Activated effector memory CD4-positive, alpha-beta T cell treated with anti-CD3 and anti-CD28 coated beads, Interleukin-2, amount 50 U/mL, for 16 hours (primary cell): ENCODE measurements at places on chromosomes 1 and 21.

- no peak for DNase-seq
Observed at GRCh38 chr1:93328809-93329760, 16.6 kb upstream of the DR1 start.

- DNase-seq = no peak
Observed at GRCh38 chr1:54814126-54814498, 13.0 kb upstream of the TTC22 start.

GRCh38 chr1:219114014-219114413 lies 59.7 kb upstream of the LYPLAL1 start:
- DNase-seq = no peak

GRCh38 chr1:157515709-157516108 lies 36.6 kb downstream of the FCRL5 start:
- DNase-seq = no peak

DNA sequence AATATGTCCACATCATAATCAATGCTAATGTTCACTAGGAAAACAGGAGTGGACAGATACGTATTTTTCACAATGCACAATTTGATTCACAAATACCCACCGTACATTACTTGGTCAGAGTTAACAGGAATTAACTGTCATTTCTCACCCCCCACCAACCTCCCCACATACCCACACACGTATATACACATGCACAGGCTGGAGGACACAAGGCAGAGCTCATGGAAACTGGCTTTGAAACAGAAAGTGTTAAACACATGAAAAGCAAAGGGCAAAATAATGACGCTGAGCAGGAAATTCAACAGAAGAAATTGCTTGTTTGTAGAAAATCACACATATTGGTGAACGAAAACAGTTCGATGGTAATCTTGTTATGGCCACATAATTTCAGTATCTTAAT lies 188.4 kb upstream of the DMRTA2 start:
- DNase-seq = no peak

- DNase-seq = peak; percentile 78
Observed at GRCh38 chr1:25246600-25247023, 642 bp downstream of the RSRP1 start.

GRCh38 chr1:178034676-178035075 lies 59.2 kb upstream of the RASAL2 start:
- no peak for DNase-seq

GRCh38 chr1:156458181-156458503 lies 42.4 kb downstream of the MEF2D start:
- no peak for DNase-seq

GRCh38 chr21:25487046-25487594 lies 120.2 kb downstream of the MRPL39 start:
- no peak for DNase-seq
